ENCODE measurements at places on chromosomes 3 and 15.

- DNase-seq, result no peak
Observed at GRCh38 chr3:33131331-33132018, 17.7 kb downstream of the CRTAP start.

GRCh38 chr15:99481113-99481950 is 84.5 kb upstream of the MEF2A start:
- no peak for DNase-seq

GRCh38 chr3:141840737-141841544 is 35.5 kb upstream of the ATP1B3 start:
- DNase-seq, result no peak

- no peak for DNase-seq
Observed at GRCh38 chr3:52777127-52777958, at the start of gene ITIH1. ITIH1 (plus strand) TSS chr3:52777599; CDS start chr3:52777616, 17 bp downstream.
